ENCODE measurements at places on chromosomes 16 and 17.

- DNase-seq = no peak
These were observed 31.2 kb downstream of the MMD start for GRCh38 chr17:55390364-55390977.

DNA sequence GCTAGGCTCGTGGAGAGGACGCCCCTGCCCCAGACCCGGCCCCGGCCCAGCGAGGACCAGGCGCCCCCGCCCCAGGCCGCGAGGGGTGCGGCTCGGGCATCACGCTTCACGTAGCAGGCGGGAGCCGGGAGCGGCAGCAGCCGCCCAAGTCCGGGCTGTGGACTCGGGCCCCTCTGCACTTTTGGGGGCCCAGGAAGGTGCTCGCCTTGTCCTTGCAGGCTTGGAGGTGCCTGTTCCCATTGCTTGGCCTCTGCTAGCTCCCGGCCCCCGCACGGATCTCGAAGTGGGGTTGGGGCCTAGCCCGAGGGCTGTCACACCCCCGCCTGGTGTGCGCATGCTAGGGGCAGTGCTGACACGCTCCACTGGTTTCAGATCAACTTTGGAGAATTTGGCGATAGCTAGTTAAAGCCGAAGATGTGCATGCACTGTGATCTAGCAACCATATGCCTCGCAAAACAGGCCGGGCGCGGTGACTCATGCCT lies 55.7 kb downstream of the WSB1 start:
- DNase-seq = no peak

GRCh38 chr17:58403311-58403710 lies 14.0 kb downstream of the RNF43 start:
- DNase-seq = no peak

DNA sequence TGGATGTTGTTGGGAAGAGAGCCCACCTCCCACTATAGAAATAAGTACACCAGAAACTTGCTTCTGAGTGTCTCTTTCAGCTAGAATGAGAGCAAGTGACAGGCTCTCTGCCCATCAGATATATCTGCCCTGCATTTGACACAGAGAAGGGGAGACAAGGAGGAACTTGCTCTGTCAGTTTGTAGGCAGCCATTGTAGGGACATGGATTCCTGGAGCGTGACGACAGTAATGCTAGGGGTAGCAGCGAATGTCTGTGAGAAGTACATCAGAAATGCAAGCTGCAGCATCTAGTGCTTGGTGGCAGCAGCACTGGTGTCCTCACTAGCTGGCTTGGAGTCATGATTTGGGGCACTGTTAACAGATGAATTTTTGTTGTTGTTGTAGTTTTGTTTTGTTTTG lies 23.0 kb downstream of the ZNF200 start:
- no peak for DNase-seq

DNA sequence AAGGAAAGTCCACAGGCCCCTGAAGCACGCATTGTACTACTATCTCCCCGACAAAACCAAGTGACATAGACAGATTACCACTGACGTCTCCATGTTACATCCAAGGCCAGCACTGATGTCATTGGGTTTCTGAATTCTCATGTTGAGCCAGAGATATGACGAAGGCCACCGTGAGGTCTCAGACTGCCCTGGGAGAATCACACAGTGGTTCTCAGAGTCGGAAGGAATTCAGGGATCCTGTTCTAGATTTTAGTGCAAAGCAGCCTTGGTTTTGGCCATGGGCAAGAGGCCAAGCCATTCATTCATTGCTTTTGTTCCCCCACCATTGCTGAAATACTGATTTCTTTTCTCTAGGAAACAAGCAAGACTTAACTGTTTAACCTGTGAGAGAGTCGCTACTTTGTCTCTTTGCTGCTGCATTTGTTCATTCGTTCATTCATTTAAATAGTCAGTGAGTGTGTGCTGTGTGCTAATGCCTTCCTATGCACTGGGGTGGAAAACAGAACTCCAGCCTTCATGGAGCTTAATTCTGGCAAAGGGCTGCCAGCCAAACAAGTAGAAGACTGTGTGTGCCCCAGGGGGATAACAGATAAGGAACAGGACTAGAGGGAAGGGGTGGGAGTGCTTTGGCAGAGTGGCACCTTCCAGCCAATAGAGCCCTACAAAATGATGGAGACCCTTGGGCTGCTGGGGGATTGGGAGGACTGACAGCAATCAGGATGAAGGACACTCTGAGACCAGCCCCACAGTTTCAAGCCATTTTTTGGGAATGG lies 222.3 kb downstream of the MSI2 start:
- no peak for DNase-seq

- no peak for DNase-seq
These were observed 805.3 kb upstream of the SOX9 start for GRCh38 chr17:71315568-71315967.

GRCh38 chr16:62977876-62978275 lies 941.6 kb upstream of the CDH8 start:
- no peak for DNase-seq

GRCh38 chr17:69064001-69064400 lies 3.3 kb upstream of the ABCA9 start:
- DNase-seq = no peak

GRCh38 chr17:42819939-42820535 lies 4.0 kb downstream of the BECN1 start:
- peak; percentile 80 for DNase-seq

DNA sequence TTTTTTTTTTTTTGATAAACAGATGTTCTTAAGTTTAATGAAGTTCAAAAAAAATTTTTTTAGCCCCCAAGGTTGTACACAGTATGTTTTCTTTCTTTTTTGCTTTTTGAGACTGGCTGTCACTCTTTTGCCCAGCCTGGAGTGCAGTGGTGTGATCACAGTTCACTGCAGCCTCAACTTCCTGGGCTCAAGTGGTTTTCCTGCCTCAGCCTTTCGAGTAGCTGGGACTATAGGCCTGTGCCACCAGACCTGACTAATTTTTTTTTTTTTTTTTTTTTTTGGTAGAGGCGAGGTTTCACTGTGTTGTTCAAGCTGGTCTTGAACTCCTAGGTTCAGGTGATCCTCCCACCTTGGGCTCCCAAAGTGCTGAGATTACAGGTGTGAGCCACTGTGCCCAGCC lies 12.8 kb downstream of the ITGAE start:
- DNase-seq = no peak

DNA sequence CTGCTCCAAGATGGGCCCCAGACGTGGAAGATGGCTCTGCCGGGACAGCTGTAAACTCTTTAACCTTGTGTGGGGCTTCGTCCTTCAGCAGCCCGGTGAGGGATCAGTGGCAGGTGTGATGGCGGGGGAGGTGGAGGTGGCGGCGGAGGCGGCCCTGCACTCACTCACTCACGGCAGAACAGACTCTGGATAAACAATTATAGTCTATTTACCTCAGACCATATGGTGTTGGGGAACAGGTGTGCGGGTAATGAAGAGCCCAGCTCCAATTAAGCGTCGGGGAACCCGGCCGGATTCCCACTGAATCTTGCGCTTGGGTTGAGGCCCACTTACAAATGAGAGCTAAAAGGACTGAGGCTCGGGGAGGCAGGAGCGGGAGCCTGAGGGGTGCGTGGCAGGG lies 104.3 kb upstream of the SDK2 start:
- no peak for DNase-seq

GRCh38 chr17:47836601-47837000 lies 4.5 kb downstream of the SCRN2 start:
- DNase-seq = no peak

DNA sequence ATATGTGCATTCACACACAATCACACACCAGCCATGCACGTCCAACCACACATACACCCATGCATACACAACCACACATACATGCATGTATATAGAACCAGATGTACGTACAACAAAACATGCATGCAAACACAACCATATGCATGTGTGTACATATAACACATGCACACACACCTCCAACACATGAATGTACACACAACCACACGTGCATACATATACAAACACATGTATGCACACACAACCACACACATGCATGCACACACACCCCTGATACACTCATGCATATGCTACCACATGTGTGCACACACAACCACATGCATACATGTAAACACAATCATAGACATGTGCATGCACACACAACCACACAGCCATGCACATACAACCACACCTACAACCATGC lies 52.0 kb upstream of the SDK2 start:
- DNase-seq = no peak

GRCh38 chr17:82029391-82029790 lies 2.1 kb upstream of the RAC3 start:
- DNase-seq = no peak

- DNase-seq = no peak
These were observed 101.6 kb upstream of the MPHOSPH6 start for GRCh38 chr16:82271636-82272035.

- no peak for DNase-seq
These were observed 74.1 kb downstream of the ASIC2 start for GRCh38 chr17:33218698-33219601.

- DNase-seq = no peak
These were observed 36.4 kb upstream of the VPS4A start for GRCh38 chr16:69274699-69275235.

- peak; percentile 88 for DNase-seq
These were observed 2.7 kb downstream of the CENPX start for GRCh38 chr17:82019690-82020571.

GRCh38 chr16:3098459-3099394 lies at the start of gene ZSCAN10:
ZSCAN10 (minus strand) TSS chr16:3099294; CDS start chr16:3092937, 6,357 bp downstream.
- no peak for DNase-seq

GRCh38 chr16:85522308-85522841 lies 90.7 kb upstream of the GSE1 start:
- DNase-seq = no peak

DNA sequence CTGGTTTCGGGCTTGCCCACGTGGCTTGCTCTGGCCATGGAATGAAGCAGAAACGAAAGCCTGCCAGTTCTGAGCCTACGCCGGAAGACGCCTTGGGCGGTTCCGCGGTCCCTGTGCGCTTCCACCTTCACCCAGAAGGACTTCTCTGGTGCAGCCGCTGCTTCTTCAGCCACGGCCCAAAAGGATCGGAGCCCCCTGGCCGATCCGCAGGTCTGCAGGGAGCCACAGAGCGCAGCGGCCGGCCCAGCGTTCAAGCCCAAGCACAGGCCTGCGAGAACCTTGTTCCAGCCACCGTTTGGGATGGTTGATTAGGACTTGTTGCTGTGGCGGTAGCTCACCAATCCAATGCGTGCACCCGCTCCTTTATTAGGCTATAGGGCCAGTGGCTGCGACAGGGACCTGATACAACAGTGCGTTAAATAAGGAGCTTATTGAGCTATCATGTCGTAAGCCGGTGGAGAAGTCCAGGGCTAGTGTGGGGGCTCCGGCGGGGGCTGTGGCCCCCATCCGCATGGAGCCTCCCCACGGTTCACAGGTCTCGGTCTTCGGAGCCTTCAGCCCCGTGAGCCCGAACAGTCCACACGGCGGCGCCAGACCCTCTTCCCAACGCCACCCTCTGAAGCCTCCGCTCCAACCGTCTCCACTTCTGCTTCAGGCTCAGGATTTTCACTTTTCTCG lies 10.2 kb upstream of the MPP2 start:
- peak; percentile 56 for DNase-seq

DNA sequence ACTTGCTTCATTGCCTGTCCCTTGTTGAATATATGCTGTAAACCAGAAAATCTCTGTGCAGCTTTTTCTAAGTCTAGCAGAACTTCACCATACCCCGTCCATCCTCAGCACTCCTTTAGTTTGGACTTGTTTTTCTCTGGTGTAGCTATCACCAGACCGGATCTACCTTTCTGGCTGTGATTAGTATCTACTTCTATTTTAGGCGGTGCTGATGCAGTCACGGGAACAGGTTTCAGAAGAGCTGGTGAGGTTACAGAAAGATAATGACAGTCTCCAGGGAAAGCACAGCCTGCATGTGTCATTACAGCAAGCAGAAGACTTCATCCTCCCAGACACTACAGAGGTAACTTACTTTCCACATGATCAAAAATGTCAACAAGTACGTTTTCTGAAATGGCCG lies 46.4 kb downstream of the NUP88 start:
- DNase-seq = no peak

GRCh38 chr16:17939122-17939536 lies 397.4 kb downstream of the NPIPA8 start:
- no peak for DNase-seq

DNA sequence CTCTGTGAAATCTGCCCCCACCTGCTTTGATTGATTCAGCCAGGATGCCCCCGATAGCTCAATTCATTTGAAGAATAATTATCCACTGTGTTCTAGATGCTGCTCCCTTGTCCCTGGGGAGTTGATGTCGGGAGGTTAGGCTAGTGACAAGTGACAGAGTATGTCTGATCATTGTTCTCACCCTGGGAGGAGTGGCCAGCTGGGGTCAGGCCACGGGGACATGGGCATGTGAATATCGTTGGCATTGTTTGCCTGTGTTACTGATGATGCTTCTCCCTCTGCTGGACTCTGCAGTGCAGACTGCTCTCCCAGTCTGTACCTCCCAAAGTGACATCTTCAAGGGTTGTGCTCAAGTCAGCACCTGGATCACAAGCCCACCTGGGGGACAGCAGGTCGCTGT lies 89.9 kb upstream of the C16orf82 start:
- DNase-seq = no peak

- DNase-seq = peak; percentile 35
These were observed 2.7 kb downstream of the HOXB2 start for GRCh38 chr17:48542114-48542656.

DNA sequence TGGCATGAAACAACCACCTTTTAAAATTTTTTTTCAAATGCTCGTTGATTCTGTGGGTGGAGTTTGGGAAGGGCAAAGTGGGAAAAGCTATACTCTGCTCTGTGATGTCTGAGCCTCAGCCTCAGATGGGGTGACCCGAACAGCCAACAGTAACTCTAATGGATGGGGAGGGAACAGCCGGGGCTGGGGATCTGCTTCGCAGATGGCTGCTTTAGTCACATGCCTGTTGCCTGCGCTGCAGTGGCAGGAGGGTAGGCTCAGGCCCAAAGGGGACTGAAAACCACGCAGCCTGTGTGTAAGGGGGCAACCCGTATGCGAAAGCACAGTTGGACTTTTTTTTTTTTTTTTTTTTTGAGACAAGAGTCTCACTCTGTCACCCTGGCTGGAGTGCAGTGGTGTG lies 14.9 kb upstream of the MAPK3 start:
- DNase-seq = no peak

- no peak for DNase-seq
These were observed 280.7 kb downstream of the CPPED1 start for GRCh38 chr16:12523002-12523401.

- DNase-seq = no peak
These were observed 17.6 kb downstream of the ATPAF2 start for GRCh38 chr17:18021372-18021771.

All from stimulated activated naive CD8-positive, alpha-beta T cell treated with anti-CD3 and anti-CD28 coated beads, Interleukin-15, Interleukin-2, amounts not matched to agents 100 U/mL and 50 U/mL, for 24 hours (primary cell).